T-helper 2 cell treated with Interferon-gamma antibody and Interleukin-4, amounts not matched to agents 5 μg/mL and 100 μg/mL, for 36 hours (primary cell): ENCODE measurements at places on chromosomes 5 and 9.

DNA sequence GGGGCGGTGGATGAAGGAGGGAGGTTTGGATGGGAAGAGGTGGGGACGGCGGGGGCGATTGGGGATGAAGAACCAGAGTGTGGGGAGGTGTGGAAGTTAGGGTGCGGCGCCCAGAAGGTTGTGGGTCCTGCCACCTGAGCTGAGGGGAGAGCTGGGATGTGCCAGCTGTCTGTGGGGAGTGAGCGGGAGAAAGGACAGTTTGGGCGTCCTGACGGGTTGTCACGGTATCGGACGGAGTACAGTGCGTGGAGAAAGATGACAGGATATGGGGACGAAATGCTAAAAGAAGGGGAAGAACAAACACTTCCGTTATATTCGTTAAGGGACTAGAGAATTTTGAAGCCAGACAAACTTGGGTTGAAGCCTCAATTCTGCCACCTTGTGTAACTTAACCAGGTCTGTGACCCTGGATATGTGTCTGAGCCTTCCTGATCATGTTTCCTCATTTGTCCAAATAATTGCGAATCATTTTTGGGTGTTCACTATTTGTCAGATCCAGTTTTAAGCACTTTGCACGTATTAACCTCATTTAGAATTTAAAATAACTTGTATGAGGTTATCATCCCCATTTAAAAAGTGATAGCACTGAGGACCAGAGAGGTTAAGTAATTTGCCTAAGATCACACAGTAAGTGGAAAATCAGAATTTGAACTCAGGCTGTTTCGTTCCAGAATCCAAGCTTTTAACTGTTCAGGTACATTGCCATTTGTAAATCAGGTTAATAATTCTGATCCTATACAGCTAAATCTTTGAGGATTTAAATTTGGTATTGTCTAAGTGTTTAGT, 689 bp downstream of the CNTRL start:
- DNase-seq: no peak

DNA sequence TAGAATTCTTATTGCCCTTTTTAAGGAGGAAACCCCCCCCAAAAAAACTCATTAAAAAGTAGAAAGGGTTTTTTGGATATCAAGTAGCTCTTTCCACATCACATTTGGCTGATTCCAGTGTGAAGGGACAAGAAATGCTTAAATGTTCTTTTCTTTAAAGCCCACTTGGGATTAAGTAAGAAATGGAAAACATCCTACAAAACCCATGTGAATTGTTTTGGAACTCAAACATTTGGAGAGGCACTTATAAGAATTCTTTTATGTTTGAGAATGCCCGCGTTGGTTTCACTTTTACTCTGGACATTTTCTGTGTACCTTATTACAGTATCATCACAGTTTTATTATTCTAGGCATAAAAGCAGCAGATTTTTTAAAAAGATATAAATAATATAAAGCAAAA, 301.1 kb upstream of the ACTBL2 start:
- no peak for DNase-seq

GRCh38 chr5:1494780-1495524, 28.8 kb downstream of the LPCAT1 start:
- no peak for DNase-seq

DNA sequence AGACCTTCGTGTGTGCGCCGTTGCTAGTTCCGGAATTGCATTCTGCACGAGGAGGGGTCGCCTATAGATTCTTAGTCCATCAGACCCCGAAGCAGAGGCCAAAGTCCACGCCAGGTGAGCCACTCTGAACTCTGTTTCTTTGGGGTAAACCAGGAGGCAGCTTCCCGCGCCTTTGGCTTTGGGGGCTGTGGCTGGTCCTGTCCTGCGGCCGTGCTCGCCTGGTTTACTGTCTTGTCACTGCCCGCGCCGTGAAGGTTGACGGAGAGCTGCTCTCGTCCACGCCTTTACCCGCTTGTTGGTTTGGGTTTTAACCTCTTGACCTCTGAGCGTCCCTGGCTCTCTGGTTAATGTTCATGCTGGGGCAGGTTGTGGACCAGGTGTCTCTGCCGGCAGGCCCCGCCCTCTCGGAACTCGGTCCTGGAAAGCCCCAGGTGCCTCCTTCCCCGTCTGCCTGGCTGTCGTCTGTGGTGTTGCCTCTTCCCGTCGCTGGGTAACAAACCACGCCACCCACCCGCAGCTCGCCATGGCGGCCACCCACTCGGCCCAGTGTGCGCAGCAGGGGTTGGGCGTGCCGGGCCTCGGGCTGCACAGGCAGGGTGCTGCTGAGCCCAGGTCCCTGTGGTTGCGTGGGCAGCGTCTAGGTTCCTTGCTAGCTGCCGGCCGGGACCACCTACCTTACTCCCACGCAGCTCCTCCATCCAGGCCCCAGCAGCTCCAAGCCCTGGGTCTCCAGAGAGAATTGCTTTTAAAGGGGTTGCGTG, 44.6 kb upstream of the CACNA1B start:
- no peak for DNase-seq

GRCh38 chr5:181170237-181170825, 22.9 kb downstream of the OR2V2 start:
- DNase-seq: no peak

DNA sequence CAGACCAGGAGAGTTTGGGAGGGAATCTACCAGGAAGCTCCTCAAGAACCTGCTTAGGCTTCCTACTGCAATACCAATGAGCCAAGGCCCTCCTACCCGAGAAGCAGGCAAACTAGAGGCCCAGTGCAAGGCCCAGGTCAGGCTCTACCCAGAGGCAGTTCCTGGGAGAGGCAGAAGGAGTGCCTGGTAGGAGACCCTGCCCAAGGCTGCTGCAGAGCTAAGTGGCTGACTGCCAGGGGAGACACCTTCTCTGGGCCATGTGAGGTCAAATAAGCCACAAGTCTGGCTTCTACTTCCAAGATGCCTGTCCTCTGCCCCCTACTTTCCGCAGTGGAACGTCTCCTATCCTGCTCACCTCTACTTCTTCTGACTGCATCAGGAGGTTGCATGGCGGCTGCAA, 17.8 kb downstream of the ACSL6 start:
- DNase-seq: no peak

DNA sequence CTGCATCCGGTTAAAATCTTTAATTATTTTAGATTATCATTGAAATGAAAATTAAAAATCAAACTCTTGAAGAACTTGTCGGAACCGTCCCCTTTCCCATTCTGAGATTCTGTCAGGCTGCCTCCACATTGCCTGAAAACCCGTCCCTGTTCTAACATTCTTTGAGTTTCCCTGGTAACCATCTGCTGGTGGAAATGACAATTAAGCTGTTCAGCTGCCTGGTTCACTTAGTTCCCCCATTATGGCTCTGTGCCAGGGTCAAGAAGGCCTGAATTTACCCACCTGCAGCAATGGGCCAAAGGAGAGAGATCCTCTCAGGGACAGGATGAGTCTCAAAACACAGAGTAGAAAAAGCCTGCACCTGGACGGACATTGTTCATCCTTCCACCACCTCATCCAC, 11.8 kb upstream of the TCOF1 start:
- DNase-seq: no peak

- no peak for DNase-seq
These were observed 353.2 kb downstream of the PDE4D start for GRCh38 chr5:59540366-59540765.

DNA sequence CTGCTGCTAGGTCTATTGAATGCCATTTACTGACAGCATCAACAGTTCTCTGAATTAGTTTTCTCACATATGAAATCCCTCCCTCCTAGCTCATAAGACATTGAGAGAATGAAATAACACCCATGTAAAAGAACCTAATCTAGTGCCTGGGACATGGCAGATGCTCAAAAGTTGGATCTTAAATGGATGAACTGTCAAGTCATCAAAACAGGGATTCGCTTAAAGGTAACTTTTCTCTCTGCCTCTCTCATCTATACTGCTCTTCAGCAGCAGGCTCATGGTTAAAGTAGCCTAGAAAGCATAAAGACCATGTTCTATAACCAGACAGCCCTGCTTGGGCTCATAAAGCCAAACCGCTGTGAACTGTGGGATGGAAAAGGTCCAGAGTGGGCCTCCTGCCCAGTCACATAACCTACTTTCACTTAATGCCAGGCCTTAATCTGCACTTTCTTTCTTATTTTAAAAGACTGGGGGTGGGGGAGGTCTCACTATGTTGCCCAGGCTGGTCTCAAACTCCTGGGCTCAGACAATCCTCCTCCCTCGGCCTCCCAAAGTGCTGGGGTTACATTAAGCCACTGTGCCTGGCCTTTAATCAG, 3.7 kb downstream of the TMEM245 start:
- no peak for DNase-seq
